ENCODE measurements at places on chromosomes 5 and 9.

- no peak for DNase-seq
Measured at GRCh38 chr9:89387197-89387849, 69.0 kb downstream of the SECISBP2 start.

GRCh38 chr5:73825736-73826135, 199.7 kb downstream of the ARHGEF28 start:
- DNase-seq: no peak

- peak; percentile 84 for DNase-seq
Measured at GRCh38 chr5:142420561-142421227, 95.9 kb upstream of the SPRY4 start.

DNA sequence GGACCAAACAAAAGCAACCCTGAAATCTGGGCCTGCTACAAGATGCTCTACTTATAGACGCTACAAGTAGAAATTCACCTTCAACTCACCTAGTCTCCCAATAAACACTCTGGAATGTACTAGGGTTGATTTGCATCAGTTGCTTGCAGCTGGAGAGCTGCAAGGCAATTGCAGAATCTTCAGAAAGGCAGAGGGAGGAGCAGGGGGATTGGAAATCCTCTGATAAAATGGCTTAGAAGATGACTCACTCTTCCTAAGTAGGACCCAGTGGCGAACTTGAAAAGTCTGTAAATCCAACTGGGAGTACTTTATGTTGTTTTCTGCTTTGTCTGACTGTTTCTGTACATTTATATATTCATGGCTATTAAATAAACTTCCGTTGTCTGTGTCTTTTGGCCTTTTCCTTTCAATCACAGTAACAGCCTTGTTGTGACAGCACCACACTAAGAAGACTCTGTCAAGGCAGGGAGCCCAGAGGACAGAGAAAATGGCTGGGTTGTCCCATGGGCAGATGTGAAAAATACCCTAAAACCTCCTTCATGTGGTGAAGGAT, 14.7 kb upstream of the MLLT3 start:
- DNase-seq: no peak

- DNase-seq: no peak
Measured at GRCh38 chr5:158511454-158511853, 588.3 kb downstream of the EBF1 start.

- no peak for DNase-seq
Measured at GRCh38 chr5:39024005-39024404, 50.2 kb downstream of the RICTOR start.

DNA sequence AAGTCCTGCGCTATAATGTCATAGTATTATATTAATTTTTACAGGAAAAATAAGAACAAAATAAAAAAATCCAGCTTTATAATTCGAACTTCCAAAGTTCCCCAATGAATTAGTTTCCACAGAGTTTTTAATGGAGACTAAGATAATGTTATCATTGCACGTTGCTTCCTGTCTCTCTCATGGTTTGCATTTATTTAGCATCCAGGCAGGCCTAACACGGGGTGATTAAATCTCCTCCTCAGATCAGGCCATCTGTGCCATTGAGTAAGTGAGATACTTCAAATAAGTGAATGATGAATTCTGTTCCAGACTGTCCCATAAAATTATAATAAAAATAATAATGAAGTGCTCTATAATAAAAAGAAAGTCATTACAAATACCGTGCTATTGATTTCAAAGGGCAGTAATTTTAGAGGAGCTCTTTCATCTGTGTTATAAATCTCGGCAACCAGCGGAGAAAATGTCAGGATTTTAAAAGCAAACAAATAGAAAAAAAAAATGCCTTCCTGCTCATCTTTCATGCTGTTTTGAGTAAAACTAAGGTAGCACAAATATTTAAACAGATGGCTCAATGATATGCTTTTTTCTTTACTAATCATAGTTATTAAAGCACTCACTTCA, 570.6 kb upstream of the ZNF608 start:
- DNase-seq: peak; percentile 77

GRCh38 chr5:93252165-93252564, 328.9 kb downstream of the NR2F1-AS1 start:
- DNase-seq: no peak
